ENCODE measurements at places on chromosomes 7 and 10.

- DNase-seq = peak; percentile 93
Measured at GRCh38 chr7:30028216-30028748, at the start of gene PLEKHA8. PLEKHA8 (plus strand) TSS chr7:30028412; CDS start chr7:30028763, 351 bp downstream.

DNA sequence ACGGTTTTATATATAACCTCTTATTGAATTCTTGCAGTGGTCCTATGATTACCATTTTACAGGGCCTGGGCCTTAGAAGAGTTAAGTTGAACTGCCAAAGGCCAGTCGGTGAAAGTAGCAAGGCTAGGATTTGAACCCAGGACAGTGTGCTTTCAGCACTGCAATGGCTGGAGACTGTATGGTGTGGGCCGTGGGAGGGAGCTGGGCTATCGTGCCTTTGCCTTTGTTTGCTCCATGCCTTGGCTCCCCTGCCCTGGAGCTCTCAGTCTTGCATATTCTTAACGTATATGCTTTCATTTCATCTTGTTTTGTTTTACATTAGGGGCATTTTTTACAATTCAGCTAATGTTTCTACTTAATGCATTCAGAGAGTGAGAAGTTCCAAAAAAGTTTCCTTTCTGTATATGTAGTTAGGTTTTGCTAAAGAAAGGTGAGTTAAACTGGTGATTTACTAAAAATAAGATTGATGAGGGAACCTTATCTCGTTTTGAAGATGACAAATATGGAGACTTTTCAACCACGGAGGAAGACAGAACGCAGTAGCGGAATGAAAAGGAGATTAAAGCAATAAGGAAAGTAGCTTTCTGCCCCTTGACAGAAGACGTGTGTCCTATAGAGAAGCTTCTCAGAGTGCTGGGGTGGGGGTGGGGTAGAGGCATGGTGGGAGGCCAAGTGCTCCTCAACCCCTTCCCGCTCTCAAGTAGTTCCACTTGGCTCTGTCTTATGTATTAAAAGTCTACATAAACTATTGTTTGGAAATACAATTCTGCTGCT, 82.5 kb downstream of the RTKN2 start:
- no peak for DNase-seq

DNA sequence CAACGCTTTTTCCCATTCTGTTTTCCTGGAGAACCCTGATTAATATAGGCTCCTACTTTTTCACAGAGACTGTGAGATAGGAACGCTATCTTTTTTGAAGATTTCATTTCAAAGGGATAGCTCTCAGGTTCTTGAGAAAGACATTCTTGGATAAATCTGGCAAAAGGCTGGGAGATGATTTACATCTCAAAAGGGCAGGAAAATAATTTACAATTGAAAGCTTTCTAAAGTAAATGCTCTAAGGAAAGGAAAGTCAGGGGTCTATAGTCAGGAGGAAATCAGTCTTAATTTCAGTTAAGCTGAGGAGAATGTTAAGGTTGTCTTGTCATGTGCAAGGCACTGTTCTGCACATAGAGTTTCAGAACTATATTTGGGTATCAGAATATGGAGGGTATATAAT, 278.8 kb downstream of the KIF20B start:
- no peak for DNase-seq

GRCh38 chr7:31744294-31744874, 57.4 kb downstream of the PPP1R17 start:
- DNase-seq = peak; percentile 95

GRCh38 chr10:79377557-79378382, 30.5 kb downstream of the PPIF start:
- no peak for DNase-seq

DNA sequence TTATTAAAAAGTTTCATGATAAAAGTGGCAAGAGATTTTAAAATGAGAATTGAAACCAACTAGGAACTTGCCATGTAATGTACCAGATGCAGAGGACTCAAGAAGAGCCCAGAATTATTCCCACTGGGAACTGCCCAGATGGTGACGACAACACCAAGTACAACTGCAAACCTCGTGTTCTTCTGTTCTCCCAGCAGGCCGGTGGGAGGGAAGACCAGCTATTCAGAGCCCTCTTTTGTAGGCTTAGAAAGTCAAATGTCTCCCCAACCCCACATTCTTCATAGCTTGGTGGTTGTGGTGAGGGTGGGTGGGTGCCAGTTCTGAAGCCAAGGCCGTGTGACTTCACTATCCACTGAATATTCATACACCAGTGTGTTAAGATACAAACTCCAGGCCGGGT, 54.3 kb upstream of the ITGB1 start:
- no peak for DNase-seq

All from Kasumi-1 (cell line).